ENCODE measurements at places on chromosomes 16 and 17.

GRCh38 chr16:29663016-29663806, at the start of gene SPN:
TSS of gene SPN (plus strand) at chr16:29663247. CDS start at chr16:29663729, 482 bp downstream.
- no peak for DNase-seq

DNA sequence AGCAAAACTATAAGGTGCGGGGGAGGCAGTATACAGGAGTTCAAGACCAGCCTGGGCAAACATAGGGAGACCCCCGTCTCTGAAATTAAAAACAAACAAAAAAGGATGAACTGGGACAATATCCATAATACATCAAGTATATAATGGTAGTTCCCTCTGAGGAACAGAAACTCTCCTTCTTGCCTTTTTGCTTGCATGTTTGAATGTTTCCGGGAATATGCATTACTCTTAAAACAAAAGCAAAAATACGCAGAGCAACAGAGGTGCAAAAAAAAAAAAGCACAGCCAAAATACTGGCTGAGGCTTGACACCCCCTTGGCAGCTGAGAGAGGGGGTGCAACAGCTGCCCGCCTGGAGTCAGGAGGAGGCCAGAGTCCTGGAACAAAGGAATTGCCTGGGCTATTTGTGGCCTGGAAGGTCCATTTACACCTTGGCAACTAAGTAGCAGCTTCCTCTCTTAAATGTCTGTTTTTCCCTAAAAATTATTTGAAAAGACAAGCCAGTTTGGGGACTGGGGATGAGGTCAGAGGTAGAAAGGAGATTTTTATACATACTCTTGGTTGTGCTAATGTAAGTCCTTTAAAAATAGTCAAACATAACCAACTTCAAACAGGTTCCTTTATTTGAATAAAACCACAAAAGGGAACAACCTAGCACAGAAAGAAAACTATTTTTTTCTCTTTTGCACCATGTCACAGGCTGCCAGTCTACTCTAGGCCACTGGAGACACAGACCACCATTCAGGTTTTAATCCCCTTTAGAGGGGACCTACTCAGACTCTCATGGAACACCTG, 19.5 kb downstream of the USP7 start:
- no peak for DNase-seq

DNA sequence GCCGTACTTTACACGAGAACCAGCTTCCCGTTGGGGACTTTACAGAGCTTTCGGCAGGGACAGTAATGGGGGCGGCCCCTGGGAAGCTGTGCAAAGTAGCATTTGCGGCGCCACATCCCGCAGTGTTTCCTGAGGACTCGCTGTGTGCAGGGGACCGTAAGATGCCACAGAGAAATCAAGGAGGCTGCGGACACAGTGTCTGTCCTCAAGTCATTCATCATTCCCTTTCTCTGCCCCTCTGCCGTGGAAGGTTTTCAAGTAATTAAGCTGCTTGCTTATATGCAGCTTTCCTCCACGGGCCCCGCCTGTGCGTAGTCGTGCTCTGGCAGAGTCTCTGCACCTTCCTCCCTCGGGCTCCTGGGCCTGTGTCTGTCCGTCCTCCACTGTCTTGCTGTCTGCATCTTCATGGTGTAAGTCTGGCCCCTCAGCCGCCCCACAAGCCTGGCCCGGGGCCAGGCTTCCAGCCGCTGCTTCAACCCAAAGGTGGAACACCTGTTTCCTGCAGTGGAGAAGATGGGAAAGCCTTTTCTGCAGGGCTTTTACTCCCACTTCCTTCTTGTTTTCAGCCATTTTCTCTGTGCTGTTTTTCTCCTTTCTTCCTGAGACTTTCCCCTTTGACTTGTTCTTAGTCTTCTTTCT, 216.9 kb upstream of the CHMP6 start:
- no peak for DNase-seq

DNA sequence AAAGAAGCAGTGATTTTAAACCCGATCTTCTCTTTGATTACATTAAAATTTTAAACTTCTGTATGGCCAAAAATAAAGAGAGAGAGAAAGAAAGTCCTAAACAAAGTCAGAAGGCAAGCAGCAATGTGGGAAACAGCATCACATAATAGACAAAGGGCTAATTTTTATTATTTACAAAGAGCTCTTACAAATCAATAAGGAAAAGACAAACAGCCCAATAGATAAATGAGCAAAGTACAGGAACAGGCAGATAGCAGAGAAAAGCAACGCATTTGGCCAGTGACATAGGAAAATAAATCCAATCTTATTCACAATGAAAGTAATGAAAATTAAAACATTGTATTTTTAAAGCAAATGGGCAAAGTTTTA, 93.1 kb downstream of the SALL1 start:
- DNase-seq: no peak

- no peak for DNase-seq
Measured at GRCh38 chr16:83353241-83353640, 454.5 kb upstream of the HSBP1 start.

- no peak for DNase-seq
Measured at GRCh38 chr16:67652578-67653127, 7.4 kb downstream of the ACD start.
